ENCODE measurements at places on chromosomes 7 and 10.
A peak's percentile ranks its signal among the peaks of the same experiment; 100 is the strongest.

GRCh38 chr7:6294839-6295238 lies 22.4 kb upstream of the CYTH3 start:
- DNase-seq: no peak

- no peak for DNase-seq
Observed at GRCh38 chr10:133110609-133111275, 23.0 kb downstream of the ADGRA1 start.

GRCh38 chr10:117320050-117320665 lies 55.1 kb downstream of the PDZD8 start:
- no peak for DNase-seq

DNA sequence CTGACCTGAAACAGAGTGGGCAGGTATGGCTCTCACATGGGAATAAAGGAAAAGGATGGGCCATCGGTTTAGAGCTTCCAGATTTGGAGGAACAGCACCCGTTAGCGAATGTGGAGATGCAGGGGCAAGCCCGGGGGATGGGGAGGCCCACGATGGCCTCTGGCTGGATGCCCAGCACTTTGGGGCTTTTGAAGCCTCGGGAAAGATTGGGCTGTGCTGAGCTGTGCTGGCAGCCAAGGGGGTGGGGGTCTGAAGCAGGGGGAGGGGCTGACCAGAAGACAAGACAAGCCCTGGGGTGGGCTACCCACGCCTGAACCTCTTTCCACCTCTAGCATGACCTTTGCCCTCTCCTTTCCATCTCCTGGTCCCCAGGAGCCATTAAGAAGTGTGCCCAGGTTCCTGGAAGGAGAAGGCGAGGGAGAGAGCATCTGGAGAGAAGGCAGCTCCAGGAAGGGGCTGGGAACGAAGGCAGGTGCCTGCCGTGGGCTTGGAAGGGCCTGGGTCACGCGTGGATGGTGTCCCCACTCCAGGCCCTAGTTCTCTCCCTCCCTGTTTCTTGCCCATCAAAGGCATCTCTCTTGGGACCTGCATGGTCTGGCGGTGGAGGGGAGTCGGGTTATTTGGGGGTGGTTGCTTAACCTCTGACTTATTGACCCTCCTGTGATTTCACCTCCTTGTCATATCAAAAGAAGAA lies 39.7 kb downstream of the JAKMIP3 start:
- DNase-seq: no peak

- DNase-seq: no peak
Observed at GRCh38 chr10:6713120-6713519, 133.0 kb upstream of the PRKCQ start.

DNA sequence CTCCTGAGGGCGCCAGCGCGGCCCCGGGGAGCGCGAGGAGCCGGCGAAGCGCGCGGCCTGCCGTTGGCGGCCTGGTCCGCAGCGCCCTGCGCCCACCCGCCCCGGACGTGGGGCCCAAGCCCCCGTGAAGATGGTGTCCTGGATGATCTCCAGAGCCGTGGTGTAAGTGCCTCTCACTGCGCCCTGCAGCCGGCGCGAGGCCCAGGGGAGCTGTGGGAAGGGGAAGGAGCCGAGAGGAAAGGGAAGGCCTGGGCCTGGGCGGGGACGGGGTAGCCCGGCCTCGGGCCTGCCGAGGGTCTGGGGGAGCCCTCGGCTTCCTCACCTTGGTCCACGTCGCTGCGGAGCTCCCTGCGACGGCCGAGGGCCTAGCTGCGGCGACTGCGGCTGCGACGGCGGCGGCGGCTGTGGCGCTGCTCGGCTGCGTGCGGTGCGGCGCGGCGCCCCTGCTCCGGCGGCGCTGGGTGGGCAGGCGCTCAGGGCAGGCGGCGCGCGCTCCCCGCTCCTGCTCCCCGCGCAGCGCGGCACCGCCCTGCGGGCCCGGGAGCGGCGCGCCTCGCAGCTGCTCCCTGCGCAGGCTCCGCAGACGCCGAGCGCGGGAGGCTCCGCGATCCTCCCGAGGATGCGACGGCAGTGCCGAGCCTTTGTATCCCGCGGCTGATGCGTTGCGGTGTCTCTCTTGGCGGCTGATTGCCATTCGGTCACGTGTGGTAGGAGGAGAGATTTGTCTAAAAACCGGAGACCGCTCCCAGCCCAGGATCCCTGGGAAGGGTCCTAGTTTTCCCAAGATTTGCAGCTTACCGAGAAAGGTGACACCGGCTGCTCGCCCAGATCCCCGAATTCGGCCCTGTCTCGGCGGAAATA lies 445 bp downstream of the REEP3 start:
- DNase-seq: peak; percentile 39

GRCh38 chr10:73803680-73804286 lies 7.6 kb downstream of the NDST2 start:
- no peak for DNase-seq

GRCh38 chr10:124949543-124949942 lies 7.6 kb downstream of the ZRANB1 start:
- no peak for DNase-seq

DNA sequence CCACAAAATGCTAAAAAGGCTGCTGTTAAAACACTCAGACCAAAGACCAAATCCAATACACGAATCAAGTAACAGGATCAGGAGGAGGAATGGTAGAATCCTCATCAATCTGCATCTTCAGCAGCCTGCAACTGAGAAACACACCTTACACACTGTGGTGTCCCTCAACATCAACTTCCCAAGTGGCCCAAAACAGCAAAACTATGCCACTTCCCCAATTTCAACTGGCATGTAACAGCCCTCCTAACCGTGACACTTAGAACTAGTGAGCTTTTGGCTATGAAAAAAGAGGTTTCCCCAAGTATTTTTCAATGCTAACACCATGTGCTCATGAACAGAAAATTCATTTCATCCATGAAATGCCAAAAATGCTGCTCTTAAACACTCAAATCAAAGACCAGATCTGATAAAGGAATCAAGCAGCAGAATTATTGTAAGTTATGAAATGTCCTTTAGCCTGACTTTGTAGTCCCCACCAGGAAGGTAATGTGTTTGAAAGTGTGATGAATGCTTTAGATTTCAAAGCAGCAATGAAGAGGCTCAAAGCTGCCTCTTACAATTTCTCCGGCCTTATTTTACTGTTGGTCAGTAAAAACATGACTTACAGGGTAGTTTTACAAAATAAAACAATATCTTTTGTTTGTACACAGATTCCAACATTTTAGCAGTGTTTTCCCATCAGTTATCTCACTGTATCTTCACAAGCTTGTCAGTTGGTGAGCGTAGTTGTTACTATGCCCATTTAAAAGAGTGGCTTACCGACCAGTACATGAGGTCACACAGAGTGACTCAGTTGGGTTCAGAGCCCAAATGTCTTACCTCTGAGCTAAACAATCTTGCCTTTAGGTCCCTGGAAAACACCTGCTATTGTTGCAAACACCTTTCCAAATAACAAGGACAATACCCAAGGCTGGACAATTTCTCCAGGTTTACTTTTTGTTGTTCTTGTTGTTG lies 65.7 kb upstream of the ASAH2 start:
- peak; percentile 8 for DNase-seq

GRCh38 chr10:122375679-122376160 lies 1.2 kb downstream of the PLEKHA1 start:
- no peak for DNase-seq

- no peak for DNase-seq
Observed at GRCh38 chr7:47415318-47416212, 166.3 kb downstream of the TNS3 start.

- DNase-seq: no peak
Observed at GRCh38 chr7:15439853-15440252, 122.0 kb downstream of the AGMO start.

DNA sequence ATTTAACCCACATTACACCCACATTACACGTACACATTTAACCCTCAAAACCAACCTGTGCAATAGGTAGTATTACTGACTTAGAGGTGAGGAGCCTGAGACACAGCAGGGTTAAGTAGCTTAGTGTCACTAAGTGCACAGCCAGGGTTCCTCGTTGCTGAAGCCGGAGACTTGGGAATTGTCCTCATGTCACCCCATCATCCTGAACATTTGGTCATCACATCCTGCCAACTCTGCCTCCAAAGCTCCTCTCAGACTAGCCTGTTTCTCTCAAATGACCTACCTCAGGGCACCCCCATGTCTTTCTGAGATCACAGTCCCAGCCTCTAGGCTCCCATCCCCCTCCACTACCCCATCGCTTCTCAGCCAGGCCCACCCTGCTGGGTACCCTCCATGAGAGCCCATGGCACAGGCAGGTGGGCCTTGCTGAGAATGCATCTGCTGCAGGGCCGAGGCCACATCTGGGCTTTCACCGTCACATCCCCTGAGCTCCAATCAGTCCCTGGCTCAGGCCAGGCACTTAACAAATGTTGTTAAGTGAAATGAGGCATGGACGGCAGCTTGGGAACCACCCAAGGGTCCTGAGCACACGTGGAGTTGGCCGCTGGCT lies 21.1 kb upstream of the PCBD1 start:
- DNase-seq: no peak

DNA sequence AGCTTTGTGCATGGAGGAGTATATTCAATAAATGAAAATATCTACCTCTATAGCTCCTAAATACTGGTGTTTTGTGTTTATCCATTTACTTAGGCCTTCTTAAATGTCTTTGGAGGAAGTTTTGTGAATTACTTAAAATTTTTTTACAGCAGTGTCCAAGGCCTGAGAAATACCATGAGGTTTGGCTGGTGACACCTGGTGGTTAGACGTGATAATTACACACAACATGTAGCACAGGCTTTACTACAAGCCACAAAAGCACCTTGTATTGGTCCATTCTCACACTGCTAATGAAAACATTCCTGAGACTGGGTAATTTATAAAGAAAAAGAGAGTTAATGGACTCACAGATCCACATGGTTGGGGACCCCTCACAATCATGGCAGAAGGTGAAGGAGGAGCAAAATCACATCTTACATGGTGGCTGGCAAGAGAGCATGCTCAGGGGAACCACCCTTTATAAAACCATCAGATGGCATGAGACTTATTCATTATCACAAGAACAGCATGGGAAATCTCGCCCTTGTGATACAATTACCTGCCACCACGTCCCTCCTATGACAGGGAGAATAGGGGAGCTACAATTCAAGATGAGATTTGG lies 20.6 kb downstream of the HYAL4 start:
- no peak for DNase-seq

DNA sequence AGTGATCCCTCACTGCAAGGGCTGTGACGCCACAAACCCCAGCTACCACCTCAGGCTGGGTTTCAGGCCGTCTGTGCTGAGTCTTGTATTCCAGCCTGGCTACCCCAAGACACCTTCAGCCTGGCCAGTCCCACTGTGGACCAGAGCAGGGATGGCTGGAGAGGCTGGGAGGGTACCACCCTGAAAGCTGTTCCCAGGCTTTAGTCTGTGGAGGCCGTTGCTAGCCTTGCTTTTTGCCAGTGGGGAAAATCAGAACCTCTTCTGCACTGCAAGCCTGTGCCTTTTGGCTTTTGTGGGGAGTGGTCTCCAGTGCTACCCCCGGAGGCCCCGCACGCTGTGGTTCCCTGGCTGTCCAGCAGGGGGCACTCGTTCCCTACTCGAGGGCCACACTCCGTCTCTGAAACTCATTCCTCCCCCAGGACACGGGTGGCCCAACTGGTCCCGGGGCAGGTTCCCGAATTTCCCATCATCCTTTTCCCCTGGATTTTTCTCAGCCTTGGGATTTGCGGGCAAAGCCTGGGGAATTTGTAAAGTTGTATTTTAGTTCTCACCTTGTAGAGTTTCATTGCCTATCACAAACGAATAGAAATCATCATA lies 128.4 kb upstream of the BTBD16 start:
- no peak for DNase-seq

- DNase-seq: no peak
Observed at GRCh38 chr10:89279421-89279869, 22.4 kb upstream of the IFIT2 start.

GRCh38 chr10:54940418-54940817 lies 139.4 kb upstream of the PCDH15 start:
- DNase-seq: no peak

DNA sequence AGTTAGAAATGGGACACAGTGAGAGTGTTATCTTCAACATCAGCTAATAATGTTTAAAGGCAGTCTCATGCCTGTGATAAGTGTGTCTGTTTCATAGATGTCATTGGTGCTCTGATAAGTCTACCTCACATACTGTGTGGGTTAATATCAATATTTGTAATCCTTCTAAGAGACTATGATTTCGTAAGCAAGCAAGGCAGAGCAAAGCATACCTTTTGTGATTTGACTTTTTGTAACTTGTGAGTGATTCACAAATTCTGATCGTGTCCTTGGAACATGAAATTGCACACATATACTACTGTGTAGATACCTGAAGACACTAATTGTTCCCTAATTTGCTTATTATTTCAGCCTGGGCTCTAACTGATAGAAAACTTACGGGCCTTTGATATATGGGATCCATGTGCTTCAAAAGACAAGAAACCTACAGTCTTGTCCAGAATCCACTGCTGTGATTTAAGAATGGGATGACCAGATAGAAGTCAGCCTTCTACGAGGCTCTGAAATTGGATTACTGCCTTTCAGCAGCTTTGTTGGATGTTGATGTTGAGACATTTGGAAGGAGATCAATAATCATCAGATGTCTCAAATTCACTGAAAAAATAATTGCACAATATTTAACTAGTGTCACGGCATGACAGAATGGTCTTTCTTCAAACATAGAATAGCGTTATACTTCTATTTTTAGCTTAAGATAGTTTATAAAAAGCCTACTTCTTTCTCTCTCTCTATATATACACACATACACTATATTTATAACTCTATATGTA lies 63.2 kb upstream of the KLF6 start:
- DNase-seq: no peak

- no peak for DNase-seq
Observed at GRCh38 chr10:106147021-106147420, 1017.5 kb downstream of the SORCS1 start.

DNA sequence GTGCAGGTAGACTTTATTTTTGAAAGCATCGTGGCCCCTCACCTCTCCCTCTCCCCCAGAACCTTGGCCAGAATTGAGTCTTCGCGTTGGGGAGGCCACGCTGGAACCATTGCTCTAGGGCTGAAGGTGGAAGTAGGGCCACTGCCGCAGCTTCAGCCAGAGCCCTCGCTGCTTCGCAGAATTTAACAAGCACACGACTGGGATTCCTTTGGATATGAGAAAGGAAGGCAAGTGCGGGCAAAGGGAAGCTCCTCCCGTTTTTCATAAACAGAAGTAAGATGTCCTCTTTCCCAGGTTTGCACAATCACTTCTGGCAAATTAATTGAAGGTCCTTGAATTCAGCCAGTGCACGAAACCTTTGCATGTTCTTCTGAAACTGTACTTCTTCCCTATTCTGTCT lies 168.1 kb downstream of the CCDC3 start:
- DNase-seq: no peak

GRCh38 chr10:96271016-96271815 lies at the start of gene BLNK:
BLNK (minus strand) TSS chr10:96271569; CDS start chr10:96271398, 171 bp downstream.
- DNase-seq: no peak

DNA sequence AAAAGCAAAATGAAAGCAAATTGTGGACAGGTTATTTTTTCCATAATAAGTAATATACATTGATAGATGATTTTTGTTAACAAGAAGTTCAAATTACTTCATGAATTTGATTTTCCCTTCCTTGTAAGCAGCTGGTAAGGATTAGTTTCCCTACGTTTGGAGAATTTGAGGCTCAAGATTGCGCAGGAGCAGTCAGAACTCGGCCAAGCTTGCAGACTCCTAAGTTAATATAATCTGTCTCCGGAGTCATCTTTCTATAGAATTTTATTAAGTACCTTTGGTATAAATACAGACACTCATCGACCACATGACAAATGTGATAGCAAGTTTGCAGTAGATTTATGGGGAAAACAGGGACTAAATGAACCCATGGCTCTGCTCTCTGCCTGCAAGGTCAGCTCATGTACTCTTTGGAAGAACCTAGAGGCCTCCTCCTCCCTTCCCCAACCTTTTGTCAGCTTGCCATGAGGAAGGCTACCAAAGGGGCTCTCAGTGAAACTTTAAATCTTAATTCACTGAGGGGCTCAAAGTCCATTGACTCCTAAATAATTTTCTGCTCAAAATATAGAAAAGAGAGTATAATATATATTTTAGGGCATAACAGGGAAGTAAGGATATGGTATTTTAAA lies 89.2 kb upstream of the CTTNBP2 start:
- DNase-seq: no peak

All from GF-D8 (cell line).